Activated naive CD4-positive, alpha-beta T cell treated with anti-CD3 and anti-CD28 coated beads for 36 hours (primary cell): ENCODE measurements at places on chromosomes 6 and 20. TPM values are rescaled to one million over a fixed set of nuclear protein-coding genes. Genes with fewer than 3 reads are reported as not detected.

DNA sequence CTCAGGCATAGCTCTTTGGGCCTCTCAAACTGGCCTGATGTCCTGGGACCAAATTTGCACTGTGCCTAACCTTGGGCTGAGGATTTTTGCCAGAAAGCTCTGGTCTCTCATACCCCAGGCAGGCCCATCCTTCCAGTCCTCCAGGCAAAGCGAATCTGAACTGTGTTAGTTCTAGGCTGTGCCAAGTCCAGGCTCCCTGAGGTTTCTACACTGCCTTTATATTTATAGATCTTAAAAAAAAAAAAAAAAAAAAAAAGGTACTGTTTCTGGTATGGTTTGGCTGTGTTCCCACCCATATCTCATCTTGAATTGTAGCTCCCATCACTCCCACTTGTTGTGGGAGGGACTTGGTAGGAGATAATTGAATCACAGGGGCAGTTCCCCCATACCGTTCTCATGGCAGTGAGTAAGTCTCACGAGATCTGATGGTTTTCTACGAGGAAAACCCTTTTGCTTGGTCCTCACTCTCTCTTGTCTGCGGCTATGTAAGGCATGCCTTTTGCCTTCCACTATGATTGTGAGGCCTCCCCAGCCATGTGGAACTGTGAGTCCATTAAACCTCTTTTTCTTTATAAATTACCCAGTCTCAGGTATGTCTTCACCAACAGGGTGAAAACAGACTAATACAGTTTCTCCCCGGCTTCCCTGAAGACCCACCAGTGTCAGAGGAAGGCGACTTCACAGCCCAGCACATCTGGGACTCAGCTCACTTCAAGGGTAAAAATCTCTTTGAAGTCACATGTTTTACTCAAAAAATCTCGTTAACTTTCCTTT lies 39.0 kb upstream of the TBXT start:
- peaks cover 5% of the 10 kb centered on the region for H3K27me3 ChIP-seq
- no peak overlapping the region for H3K4me3 ChIP-seq
- H3K4me1 ChIP-seq, result peaks cover 5% of the 10 kb centered on the region

- no peak for DNase-seq
- no peaks in the 10 kb centered on the region for H3K27me3 ChIP-seq
- no peak overlapping the region for H3K27ac ChIP-seq
- no peak overlapping the region for H3K4me3 ChIP-seq
- H3K4me1 ChIP-seq, result no peaks in the 10 kb centered on the region
Measured at GRCh38 chr6:158122048-158122447, 46.0 kb downstream of the SERAC1 start.

DNA sequence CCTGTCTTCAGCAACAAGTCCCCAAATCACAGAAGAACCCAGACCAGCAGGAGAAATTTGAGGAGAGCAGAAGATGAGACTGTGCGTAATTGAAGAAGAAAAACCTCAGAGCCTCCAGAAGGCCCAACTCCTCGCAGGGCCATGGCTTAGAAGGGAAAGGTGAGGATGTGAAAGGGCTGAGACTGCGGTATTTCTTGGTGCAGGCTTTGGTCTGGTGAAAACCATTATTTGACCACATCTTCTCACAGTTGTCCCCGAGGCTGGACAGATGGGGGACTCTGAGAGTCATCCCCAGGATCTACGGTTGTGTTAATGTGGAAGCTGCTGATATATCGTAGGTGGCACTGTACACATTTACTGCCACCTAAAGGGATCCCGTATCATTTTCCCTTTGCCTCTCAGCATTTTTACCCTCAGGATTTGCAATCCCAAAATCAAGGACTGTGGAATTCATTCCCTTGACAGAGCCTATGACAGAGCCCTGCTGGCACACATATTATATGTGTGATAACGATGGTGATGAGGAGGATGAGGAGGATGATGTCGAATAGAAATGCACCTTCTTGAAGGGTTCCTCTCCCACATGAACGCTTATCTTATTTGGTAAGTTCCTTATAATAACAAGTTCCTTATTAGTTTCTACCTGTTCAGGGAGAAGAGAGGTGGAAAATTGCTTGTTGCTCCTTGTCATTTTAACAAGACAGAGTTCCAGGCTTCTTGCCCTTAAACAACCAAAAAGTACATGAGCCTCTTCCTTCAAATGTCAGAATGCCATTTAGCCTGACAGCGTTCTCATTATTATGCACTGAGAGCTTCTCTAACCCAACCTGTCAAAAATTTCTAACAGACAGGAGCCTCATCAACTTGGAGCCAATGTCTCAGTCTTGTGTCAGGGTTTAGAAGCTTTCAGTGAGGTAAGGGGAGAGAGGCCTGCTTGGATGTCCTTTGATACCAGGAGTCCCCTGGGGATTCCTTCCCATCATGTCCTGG lies 135.8 kb downstream of the PXDC1 start:
- peaks cover 2% of the 10 kb centered on the region for H3K27me3 ChIP-seq
- no peaks in the 10 kb centered on the region for H3K4me1 ChIP-seq
- H3K36me3 ChIP-seq, result no peaks in the 10 kb centered on the region

DNA sequence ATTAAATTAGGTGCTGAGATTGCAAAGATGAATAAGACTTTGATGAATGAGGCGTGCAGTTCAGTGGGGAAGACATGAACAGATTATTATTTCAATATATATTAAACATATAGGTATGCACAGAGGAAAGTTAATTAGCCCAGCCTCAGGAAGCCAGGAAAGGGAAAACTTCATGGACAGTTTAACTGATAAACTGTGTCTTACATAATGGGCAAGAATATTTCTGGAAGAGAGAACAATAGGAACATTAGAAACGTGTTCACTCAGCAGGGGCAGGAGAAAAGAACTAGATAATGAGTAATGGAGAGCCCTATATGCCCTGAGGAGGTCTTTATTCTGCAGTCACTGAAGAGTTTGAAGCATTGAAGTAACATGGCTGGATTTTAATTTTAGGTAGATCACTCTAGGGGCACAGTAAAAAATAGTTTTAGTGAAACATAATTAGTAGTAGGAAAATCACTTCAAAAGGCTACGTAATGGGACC lies 23.6 kb downstream of the CEP57L1 start:
- H3K4me3 ChIP-seq, result no peak overlapping the region
- no peak overlapping the region for H3K27ac ChIP-seq
- H3K27me3 ChIP-seq, result no peaks in the 10 kb centered on the region
- peaks cover 15% of the 10 kb centered on the region for H3K4me1 ChIP-seq
- H3K36me3 ChIP-seq, result no peaks in the 10 kb centered on the region
- no peak for DNase-seq

- peak overlapping the region; percentile 76 for H3K27ac ChIP-seq
- H3K36me3 ChIP-seq, result no peaks in the 10 kb centered on the region
- peak; percentile 26 for DNase-seq
- no peaks in the 10 kb centered on the region for H3K27me3 ChIP-seq
- peak overlapping the region; percentile 76 for H3K4me3 ChIP-seq
Measured at GRCh38 chr6:3355358-3356055, 96.8 kb downstream of the PSMG4 start.

- peaks cover 6% of the 10 kb centered on the region for H3K36me3 ChIP-seq
- peak overlapping the region; percentile 81 for H3K4me3 ChIP-seq
- H3K27ac ChIP-seq, result peak overlapping the region; percentile 38
Measured at GRCh38 chr6:7909323-7910276, 988 bp downstream of the TXNDC5 start.

DNA sequence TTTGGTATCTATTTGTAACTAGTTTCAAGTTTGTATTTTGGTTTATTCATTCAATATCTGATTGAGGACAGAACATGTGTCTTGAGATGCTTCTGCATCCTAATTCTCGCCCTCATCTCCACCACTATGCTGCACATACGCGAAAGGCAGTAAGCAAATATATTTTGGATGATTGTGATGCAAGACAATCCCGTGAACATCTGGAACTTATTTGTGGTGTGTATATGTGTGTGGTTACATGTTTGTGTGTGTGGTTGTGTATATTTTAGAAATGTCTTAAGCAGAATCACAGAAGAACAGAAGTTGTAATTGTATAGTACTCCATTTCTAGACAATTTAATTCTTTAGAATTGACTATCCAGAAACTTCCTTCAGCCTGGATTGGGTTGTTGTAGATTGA lies 35.1 kb upstream of the RNF144B start:
- no peaks in the 10 kb centered on the region for H3K4me1 ChIP-seq
- H3K27ac ChIP-seq, result no peak overlapping the region
- H3K27me3 ChIP-seq, result peaks cover 18% of the 10 kb centered on the region
- peaks cover 2% of the 10 kb centered on the region for H3K36me3 ChIP-seq
- DNase-seq, result no peak

DNA sequence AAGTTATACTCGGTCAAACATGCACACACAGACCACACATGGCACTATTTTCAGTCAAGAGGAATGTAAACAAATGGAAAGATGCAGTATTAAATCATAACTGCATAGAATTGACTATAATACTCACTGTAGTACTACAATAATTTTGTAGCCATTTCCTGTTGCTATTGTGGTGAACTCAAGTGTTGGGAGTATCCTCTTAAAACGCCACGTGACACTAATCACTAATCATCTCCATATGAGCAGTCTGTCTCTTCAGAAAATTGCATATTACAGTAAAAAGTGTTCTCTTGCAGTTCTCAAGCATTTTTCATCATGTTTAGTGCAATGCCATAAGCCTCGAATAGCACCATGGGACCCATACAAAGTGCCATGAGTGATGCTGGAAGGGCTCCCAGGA lies 258.7 kb upstream of the ID4 start:
- no peak overlapping the region for H3K27ac ChIP-seq
- no peak for DNase-seq
- no peaks in the 10 kb centered on the region for H3K4me1 ChIP-seq
- no peaks in the 10 kb centered on the region for H3K27me3 ChIP-seq

DNA sequence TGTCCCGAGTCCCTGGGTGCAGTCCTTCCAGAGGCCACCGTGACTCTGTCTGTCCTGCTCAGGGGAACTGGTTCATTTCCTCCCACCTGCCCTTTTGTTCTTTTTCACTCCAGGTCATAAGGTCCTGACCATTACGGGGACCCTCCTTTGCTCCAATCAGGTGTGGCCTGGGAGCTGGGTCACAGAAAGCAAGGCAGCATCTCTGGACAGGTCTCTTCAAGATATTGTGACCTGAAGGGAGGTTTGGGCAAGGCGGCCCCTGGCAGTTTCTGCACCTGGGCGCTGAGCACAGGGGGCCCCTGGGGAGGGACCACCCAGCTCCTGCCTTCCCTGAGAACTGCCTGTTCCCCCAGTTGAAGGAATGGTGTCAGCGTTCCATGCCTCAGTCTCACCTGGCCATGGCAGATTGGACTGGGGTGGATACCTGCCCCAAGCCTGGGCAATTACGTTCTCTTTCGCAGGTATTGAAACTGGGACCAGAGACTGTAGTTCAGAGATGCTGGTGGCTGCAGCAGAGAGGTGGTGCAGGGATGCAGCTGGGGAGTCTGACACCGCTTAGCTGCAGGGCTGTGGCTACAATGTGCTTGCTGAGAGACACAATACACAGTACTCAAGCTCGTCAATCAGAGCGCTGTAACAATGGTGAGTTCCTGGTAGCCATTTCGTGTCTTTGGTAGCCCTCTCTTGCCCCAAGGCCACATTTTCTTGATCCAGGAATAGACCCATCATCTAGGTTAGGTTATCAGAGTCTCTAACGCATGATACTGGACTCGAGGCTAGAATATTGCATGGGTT lies 15.6 kb upstream of the NELFCD start:
- no peaks in the 10 kb centered on the region for H3K27me3 ChIP-seq
- H3K36me3 ChIP-seq, result no peaks in the 10 kb centered on the region
- no peak overlapping the region for H3K27ac ChIP-seq
- no peak for DNase-seq

- H3K4me3 ChIP-seq, result no peak overlapping the region
- DNase-seq, result no peak
- H3K36me3 ChIP-seq, result peaks cover 44% of the 10 kb centered on the region
- H3K27ac ChIP-seq, result no peak overlapping the region
- H3K4me1 ChIP-seq, result peaks cover 15% of the 10 kb centered on the region
Measured at GRCh38 chr6:151409260-151409659, 17.9 kb upstream of the ZBTB2 start.

DNA sequence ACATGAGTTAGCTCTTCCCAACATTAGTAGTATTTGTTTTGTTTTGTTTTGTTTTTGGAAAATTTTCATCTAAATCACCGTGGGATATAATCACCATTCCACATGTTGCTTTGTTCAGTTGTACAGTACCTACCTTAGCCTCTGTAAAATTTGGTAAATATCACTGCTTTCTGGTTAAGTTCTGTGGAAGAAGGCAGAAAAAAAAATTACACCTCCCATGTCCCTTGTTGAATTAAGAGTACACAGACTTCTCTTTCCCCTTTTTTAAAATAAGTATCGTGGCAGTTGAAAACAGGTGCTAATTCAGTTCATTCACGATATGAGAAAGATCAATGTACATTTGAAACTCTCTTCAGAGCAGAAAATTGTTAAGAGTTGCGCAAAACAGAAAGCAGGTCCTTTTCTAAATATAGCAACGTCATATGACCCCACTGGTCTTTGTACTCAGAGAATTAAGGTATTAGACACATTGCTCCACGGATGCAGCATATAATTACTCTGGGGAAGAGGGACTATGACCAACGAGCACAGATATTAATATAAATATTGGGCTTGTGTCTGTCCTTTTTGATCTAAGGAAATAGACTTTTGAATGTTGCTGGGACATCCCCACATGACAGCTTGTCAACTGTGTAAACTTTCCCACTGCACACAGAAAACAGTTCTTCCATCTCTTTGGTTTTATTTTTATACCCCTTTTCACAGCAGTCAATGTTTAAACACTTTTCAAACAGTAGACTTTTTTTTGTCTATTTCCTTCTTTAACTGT lies 58.6 kb upstream of the ZNF217 start:
- peak overlapping the region; percentile 65 for H3K4me3 ChIP-seq
- peaks cover 43% of the 10 kb centered on the region for H3K4me1 ChIP-seq
- no peaks in the 10 kb centered on the region for H3K27me3 ChIP-seq
- DNase-seq, result peak; percentile 26

DNA sequence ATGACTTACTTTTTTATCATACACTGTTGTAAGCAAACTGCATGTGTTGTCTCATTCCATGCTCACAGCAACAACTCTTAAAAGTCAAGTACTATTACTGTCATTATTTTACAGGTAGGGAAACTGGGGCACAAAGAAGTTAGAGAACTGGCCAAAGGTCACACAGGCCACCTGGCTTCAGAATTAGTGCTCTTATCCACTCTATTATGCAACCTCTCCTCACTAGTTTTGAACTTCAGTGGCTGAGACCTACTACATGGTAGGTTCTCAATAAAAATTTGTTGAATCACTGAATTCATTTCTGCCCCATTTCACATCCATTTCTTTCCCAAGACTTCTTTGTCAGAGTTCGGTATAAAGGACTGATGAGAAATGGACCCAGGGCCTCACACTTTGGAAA lies 2.3 kb upstream of the BTN3A3 start:
- no peak overlapping the region for H3K4me3 ChIP-seq
- no peak for DNase-seq
- no peaks in the 10 kb centered on the region for H3K27me3 ChIP-seq
- no peak overlapping the region for H3K27ac ChIP-seq

- DNase-seq, result no peak
- no peaks in the 10 kb centered on the region for H3K27me3 ChIP-seq
- H3K4me3 ChIP-seq, result no peak overlapping the region
- H3K27ac ChIP-seq, result no peak overlapping the region
- no peaks in the 10 kb centered on the region for H3K36me3 ChIP-seq
Measured at GRCh38 chr6:51842061-51842803, 245.2 kb downstream of the PKHD1 start.

GID8 gene
- total RNA-seq, result 34.0 TPM

SEMG1 gene
- not detected for total RNA-seq

TNFAIP3 gene
- 289 TPM for total RNA-seq
